Sciatic nerve (tissue), 2 donors: ENCODE measurements at places on chromosomes 11 and 22.

DNA sequence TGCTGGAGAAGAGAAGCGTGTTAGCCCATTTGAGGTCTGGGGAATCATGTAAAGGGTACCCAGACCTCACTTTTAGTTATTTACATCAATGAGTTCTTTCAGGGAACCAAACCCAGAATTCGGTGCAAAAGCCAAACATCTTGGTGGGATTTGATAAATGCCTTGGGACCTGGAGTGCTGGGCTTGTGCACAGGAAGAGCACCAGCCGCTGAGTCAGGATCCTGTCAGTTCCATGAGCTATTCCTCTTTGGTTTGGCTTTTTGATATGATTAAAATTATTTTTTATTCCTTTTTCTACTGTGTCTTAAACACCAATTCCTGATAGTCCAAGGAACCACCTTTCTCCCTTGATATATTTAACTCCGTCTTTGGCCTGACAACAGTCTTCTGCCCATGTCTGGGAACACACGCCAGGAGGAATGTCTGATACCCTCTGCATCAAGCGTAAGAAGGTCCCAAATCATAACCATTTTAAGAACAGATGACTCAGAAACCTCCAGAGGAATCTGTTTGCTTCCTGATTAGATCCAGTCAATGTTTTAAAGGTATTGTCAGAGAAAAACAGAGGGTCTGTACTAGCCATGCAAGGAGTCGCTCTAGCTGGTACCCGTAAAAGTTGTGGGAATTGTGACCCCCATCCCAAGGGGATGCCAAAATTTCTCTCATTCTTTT is 65.2 kb downstream of the ALX4 start:
- no peak for DNase-seq

DNA sequence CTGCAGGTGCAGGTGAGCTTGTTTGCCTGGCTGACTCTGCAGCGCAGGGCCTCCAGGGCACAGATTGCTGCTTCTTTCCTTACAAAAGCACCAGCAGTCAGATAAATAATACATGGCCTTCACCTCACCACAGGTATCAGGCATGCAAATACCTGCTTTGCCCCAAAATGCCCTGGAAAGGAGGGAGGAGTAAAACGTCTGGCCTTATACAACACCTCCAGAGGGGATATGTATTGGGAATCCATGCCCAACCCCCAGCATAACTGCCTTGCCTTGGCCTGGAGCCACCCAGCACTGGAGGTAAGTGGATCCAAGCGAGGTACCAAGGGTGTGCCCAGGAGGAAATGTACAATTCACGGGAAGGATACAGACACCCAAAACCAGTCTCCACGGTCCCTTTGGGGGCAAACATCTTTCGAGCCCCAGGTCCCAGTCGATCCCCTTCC is 860 bp downstream of the TMEM184B start:
- no peak for DNase-seq

DNA sequence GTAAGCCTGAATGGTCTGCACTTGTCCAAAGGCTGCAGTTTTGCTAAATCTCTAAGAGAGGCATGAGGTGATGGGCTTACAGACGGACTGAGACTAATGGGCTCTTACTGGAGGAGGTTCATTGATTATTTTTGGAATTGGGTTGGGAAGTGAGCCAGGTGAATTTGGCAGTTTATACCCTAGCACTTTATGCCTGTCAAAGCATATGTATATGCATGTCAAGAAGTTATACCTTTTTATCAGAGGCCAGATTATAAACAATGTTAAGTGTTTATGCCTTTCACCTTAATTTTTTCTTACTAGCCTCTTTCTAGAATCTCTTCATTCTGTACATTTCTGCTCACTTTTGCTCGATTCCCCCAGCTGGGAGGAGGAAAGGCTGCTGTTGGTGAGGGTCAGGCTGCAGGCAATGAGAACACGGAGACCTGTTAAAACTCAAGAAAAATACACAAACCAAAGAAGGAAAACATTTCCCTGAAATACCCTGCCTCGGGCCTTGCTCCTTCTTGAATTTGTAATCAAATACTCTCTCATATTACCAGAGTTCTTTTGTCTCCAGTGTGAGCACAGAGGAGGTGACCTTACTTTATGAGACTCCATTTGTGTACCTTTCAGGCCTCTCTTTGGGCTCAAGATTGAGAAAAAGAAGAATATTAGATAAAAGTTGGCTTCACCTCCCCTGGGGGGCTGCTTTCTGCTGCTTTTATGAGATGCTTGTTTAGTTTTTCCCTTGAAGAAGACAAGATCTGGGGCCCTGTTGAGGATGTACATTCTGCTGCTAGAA is 19.6 kb downstream of the NAT10 start:
- DNase-seq: no peak

DNA sequence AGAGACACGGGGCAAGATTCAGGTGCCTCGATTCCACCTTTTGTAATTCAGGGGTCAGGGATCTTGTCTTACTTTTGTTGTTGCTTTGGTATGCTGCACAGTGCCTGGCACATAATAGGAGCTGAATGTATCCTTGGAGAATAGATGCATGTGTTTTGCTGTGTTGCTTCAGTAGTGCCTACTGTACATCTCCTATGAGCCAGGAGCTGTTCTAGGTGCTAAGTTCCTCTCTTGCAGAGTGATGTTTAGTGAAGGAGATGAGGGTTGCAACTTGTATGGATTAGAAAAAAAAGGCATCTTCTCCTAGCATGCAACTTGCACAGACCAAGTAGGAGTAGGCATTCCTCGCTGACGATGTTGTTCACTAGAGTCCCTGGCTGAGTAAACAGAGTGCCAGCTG is 555.4 kb downstream of the NTM start:
- no peak for DNase-seq

- DNase-seq: no peak
Measured at GRCh38 chr11:67054836-67055523, 1.7 kb upstream of the RHOD start.

DNA sequence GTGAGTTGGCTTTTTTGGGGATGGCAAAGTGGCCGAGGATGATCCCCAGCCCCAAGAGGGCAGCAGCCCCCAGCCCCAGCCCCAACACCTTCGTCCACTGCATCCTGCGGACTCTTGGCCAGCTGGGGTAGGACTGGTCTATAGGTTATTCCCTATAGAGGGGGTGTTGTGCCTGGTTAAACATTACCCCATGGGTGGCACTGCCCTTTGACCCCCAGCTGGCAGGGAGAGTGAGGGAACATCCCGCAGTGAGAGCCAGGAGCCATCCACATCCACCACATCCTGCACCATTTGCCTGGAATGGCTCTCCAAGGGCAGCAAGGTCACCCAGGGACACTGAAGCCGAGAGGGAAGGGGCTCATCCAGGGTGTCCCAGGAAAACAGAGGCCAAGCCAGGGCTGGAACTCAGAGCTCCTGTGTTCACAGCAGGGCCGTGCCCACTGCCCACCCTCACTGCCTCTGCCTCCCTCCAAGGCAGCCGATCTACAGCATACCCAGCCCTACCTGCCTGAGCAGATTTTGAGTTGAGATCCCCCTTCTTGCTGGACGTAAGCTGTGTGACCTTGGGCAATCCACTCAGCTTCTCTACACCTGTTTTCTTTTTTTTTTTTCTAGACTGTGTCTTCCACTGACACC is at the start of gene NAALADL1:
TSS of gene NAALADL1 (minus strand) at position 135 of the 636 bp plus-strand sequence. CDS start at position 103, 32 bp downstream.
- no peak for DNase-seq

DNA sequence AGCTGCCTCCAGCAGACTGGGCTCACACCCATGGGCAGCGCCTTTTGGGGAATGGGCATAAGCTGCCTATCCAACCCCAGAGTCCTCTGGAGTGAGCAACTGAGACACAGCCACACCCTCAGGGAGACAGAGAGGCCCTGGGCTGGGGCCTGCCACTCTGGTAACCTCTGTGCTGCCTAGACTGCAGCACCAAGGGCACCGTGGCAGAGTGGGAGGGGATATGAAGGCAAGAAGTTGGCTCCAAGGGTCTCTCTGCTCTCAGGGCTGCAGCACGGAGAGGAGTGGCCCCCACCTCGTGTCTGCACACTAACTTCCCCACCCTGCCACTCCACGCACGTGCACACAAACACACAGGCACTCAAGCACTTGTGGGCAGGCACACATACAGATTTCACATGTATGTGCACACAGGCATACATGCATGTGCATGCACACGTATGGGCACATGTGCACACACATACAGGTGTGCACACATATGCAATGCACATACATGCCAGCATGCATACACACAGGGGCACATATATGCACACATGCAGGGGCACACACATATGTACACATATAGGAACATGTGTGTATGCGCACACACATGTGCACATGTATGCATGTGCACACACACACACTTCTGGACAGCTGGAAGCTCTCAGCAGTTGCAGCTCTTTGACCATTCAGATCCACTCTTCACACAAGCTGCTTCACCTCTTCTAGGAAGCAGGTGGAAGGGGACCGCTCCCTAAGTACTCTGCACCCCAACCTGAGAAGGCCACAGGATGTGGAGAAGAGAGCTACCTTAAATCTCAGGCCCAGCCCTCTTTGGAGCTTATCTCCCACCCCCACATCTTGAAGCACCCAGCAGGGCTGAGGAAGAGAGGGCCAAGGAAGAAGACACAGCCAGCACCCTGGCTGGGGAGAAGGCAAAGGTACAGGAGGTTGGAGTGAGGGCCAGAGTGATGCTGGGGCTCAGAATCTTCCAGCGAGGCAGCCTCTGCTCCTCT is 4.3 kb downstream of the IGSF9B start:
- DNase-seq: no peak

- no peak for DNase-seq
Measured at GRCh38 chr11:120606211-120607010, 94.9 kb downstream of the GRIK4 start.

GRCh38 chr11:65712633-65713076 is 603 bp downstream of the KAT5 start:
- DNase-seq: no peak

DNA sequence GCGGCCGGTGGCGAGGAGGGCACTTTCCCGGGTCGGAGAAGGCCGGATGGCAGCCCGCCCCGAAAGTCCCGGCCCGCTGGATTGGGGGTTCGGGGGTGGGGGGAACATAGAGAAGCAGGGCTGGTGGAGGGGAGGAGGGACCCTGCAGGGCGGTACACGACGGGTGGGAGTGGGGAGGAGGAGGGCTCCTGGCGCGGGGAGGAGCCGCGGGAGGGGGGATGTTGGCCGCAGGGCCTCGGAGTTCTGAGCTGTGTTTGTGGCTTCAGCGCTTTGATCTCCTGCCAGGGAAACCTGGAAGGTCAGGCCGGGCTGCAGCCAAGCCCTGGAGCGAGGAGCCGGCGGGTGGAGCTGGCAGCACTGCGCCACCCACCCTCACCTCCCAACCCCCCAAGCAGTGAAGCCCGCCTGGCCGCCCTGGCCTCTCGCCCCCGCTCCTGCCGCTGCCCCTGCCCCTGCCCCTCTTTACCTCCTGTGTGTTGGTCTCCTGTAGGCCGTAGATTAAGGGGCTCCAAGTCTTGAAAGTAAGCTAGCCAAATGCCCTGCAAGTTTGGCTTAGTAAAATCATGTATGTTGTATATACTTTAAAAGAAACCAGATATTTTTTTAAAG is 30.9 kb downstream of the C22orf31 start:
- peak; percentile 80 for DNase-seq

DNA sequence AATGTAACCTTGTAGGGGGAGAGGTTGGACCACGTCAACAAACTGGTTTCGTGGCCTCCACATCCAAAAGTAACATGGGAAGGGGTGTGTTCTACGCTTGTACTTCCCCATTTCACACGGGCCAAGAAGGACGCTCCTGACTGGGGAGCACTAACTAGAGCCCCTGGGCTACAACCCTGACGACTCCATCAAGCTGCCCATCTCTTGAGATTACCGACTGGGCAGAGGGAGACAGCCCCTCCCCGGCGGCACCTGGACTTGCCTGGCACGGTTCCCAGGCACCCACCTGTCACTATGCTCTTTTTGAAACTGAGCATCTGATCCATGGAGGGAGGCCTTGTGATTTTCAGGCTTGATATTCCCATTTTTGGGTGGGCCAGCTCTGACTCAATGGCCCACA is 68.5 kb downstream of the SHANK2 start:
- peak; percentile 45 for DNase-seq

GRCh38 chr22:27557286-27558008 is 244.1 kb downstream of the MN1 start:
- DNase-seq: no peak

DNA sequence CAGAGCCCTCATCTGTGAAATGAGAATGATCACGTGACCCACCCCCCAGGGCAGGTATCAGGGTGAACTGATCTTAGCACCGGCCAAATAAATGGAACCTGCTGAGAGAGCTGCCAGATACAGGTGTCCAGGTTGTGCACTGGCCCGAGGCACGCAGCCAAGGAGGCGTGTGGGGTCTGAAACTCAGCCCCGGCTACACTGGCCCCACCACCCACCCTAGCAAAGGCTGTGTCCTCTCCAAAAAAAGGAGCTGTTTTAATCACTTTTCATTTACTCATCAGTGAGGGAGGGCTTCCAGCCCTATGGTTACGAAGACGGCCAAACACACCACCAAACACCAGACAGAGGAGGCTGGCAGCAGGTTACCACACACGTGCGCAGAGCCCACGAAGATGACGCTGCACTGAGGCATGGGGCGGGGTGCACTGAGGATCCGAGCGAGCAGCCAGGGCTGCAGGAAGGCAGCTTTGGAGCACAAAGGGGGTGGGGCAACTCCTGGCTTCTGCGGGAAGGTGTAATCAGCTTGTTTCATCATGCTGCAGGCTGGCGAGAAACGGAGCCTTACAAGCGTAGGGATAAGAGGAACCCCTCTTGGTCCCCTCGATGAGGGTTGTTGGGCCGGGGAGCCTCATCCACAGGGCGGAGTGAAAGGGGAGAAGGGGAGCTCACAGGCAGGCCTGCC is 19.5 kb upstream of the SLC22A12 start:
- no peak for DNase-seq

DNA sequence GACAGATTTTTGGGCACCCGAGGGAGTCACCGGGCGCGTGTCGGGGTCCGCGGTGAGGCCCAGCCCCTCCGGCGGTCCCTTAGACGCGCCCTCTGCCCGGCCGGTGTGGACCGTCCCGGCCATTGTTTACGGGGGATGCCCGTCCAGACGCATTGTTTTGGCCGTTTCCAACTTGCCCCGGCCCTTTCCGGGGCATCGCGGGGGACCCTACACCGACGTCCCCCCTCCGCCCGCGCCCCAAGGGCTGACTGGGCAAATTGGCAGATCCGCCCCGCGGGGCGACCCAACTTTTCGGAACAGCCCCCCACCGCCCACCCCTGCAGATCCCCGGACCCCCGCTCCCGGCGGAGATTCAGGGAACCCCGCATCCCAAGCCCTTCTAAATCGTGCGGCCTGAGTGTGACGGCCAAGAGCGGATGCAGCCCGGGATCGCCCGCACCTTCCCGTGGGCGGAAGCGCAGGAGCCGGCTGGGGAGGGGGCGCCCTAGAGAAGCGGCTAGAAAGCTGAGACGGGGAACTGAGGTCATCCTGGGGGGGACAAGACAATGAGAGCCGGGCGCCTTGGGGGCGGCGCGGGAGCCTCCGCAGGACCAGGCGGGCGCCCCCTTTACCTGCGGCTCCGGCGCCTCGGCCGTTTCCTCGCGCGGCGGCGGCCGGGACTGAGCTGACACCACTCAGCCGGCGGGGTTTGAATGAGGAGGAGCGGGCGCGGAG is 17.1 kb upstream of the CCT8L2 start:
- no peak for DNase-seq

DNA sequence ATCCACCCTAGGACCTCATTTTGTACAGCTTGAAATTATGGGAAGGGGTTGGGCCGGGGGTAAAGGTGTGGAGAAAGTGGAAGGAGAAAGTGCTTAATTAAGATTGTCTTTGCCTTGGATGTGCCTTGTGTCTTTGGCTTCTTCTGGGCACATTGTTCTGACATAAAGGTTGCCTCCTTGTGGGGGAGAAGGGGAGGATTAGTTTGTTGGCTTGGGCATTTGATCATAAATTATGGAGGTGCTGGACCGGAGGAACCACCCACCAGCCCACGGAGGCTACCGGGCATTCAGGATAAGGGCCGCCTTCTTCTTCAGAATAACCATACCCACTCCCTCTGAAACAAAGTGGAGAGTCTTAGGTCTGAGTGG is 1.3 kb downstream of the PAFAH1B2 start:
- DNase-seq: no peak
